ENCODE measurements at places on chromosomes 3 and 15.

DNA sequence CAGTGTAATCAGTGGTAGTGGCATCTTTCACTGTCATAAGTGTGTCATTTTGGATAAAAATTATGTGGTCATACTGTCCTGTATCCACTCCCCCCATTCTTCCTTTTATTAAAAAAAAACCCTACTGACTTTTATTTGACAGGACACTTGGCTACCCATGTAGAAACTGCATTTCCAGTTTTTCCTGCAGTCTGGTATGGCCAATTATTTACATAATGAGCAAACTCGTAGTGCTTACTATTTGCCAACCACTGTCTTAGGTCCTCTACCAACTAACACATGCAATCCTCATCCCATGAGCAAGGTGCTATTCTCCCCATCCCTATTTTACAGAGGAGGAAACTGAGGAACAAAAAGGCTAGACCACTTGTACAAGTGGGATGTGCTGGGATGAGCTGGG, 129.1 kb downstream of the MECOM start:
- DNase-seq: no peak

- DNase-seq: no peak
These were observed 4.4 kb downstream of the KCTD6 start for GRCh38 chr3:58496206-58496857.

- DNase-seq: no peak
These were observed 46.7 kb downstream of the CASR start for GRCh38 chr3:122230174-122230573.

- DNase-seq: peak; percentile 80
These were observed 45.6 kb downstream of the NMD3 start for GRCh38 chr3:161266731-161267150.

GRCh38 chr3:101970212-101970611, 120.9 kb downstream of the NFKBIZ start:
- DNase-seq: no peak

DNA sequence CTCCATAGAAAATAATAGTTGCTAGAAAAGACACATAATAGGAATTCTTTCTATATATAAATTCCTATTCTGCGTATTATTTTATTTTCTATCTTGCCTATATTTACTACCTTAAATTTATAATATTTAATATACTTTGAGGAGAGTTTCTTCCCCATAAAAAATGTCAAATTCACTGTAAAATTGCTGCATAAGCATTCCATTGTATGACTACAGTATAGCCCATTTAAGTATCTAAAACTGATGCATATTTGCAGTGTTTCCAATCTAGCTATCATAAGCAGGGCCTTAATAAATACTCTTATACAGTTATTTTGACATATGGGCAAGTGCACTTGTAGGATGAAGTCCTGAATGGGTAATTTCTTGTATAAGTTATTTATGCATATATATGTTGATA, 1088.6 kb upstream of the EPHA6 start:
- no peak for DNase-seq

DNA sequence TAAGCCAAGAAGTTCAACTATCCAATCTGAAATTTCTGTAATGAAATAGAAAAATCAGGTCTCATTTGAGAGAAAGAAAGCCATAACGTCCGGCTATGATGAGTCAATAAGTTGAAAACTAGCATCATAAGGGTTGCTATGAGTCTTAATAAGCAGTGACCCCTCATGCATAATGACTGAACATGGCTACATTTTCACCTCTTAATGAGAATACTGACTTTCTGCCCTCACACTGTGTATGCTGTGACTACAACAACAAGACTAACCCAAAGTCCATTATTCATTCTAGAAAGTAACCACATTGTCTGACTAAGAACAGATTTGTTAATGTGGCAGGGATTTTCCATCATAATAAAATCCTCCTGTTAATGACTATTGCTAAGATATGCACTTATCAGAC, 884.0 kb upstream of the CADM2 start:
- no peak for DNase-seq

DNA sequence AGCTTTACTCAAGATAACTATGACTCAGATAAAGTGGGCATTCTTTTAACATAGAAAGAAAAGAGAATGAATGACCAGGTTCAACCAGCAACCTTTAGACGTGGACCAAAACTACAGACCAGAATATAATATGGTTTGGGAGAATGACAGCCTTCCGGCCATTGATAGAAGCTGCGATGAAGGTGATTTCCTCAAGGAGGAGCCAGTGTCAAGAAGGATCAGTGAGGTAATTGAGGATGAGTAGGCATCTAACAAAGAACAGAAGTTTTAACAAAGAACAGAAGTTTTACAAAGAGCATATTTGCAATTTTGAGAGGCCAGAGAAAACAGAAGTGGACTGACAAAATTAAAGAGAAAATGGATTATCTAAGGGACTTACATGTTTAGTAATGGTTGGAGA, 289.0 kb upstream of the AGTR1 start:
- no peak for DNase-seq

GRCh38 chr3:114378760-114379159, 84.9 kb downstream of the TIGIT start:
- no peak for DNase-seq

- peak; percentile 49 for DNase-seq
These were observed 62.1 kb downstream of the CAPN7 start for GRCh38 chr3:15268033-15268631.

GRCh38 chr3:167382155-167382554, 2.1 kb upstream of the ZBBX start:
- no peak for DNase-seq

DNA sequence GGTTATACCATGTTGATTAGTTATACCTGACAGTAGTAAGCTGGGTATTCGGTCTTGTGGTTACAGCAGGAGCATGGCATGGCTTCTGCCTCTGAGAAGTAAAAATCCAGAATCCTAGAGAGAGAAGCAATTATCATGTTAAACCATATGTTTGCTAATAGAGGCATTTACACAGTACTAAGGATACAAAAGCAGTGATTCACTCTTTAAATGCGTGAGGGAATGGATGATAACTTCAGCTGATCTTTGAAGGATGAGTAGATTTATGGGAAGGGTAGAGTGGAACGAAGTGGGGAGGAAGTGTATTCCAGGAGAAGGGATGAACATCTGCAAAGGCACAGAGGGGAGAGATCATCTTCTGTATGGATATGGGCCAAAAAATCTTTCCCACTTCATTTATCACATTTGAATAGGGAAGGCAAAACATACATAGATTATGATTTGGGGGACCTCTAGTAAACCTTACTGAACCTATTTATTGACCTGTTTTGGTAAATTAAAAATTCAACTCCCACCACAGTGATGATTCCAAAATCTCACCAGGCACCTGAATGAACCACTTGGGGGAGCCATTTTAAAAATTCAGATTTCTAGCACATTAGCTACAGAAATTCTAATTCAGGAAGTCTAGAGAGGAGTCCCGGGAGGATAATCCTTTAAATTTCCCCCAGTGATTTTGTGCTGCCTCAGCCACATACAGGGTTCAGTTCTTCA, 35.1 kb downstream of the IGSF10 start:
- no peak for DNase-seq

GRCh38 chr15:43465100-43465499, 27.9 kb downstream of the TP53BP1 start:
- DNase-seq: peak; percentile 38

DNA sequence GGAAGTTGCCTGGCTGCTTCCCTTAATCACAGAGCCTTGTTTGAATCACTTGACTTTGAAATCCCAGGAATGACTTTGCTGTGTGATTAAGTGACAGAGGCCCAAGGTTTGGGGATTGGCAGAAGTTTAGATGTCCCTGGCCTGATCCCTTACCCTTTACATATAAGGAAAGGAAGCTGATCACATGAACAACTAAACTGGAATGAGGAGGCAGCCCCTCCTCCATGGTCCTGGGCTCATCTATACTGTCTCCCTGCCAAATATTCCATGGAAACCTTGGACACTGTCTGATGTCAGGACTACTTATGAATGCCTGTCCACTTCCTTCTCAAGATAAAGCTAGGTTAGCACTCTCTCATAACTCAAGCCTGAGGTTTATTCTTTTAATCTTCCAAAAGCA, 181.3 kb upstream of the CTDSPL start:
- no peak for DNase-seq

DNA sequence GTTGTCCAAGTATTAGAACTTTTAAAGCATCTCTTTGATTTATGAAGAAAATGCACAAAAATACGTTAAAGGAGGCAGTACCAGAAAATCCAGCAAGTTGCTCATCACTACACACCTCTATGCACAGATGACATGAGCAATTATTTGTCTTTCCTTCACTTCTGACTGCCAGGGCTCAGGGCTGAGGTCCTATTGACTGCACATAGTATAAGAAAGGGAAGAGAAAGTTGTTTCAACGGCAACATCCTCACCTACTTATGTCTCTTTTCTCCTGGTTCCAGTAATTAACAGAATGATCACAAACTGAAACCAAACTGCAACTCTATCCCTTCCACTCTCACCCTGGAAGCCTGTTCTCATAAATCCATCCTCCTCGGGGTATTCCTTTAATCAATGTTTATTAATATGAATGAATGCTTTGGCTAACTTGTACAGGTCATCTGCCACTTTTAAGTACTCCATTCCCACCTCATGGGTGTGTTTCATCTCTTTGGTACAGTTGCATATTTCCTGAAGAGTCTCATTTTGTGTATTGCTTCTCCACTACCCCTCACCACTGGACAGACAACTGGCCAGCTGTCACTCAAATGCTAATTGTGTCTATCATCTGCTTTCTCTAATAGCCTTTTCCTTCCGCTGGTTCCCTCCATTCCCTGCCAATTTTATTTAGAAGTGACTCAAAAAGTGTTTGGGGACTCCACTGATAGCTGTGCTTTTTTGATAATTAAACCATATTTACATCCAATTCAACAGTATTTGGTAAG, 34.5 kb downstream of the RAB27A start:
- DNase-seq: no peak

GRCh38 chr15:80789796-80790195, 10.6 kb downstream of the CEMIP start:
- no peak for DNase-seq

DNA sequence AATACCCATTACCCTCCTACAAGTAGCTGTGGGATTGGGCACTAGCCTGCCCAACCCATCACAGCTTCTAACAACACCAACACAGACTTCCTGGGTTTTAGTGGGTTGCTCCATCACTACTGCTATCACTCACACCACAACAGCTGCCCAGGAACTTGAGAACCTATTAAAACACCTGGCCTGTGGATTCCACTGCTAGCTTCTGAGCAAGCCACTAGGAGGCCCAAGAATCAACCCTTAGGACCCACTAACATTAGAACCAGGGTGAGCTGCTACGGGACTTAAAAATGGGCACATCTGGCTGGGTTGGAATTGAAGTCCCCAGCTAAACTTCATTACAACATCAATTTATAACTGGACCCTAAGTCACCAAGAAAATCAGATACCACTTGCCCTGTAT, 113.2 kb upstream of the TP63 start:
- no peak for DNase-seq

DNA sequence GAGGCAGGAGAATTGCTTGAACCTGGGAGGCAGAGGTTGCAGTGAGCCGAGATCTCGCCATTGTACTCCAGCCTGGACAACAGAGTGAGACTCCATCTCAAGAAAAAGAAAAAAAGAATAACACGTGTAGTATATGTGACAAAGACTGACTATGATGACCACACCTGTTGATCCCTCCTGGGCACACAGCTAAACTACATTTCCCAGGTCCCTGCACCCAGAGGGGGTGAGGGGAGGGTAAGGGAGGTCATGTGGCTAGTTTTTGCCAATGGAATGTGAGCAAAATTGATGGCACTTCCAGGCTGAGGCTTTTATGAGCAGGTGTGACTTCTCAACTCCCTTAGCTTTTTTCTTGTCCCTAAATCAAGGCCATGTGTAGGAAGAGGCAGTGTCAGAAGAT, 58.2 kb downstream of the KLHL6 start:
- no peak for DNase-seq

GRCh38 chr3:38479431-38480092, 16.6 kb upstream of the EXOG start:
- peak; percentile 28 for DNase-seq

DNA sequence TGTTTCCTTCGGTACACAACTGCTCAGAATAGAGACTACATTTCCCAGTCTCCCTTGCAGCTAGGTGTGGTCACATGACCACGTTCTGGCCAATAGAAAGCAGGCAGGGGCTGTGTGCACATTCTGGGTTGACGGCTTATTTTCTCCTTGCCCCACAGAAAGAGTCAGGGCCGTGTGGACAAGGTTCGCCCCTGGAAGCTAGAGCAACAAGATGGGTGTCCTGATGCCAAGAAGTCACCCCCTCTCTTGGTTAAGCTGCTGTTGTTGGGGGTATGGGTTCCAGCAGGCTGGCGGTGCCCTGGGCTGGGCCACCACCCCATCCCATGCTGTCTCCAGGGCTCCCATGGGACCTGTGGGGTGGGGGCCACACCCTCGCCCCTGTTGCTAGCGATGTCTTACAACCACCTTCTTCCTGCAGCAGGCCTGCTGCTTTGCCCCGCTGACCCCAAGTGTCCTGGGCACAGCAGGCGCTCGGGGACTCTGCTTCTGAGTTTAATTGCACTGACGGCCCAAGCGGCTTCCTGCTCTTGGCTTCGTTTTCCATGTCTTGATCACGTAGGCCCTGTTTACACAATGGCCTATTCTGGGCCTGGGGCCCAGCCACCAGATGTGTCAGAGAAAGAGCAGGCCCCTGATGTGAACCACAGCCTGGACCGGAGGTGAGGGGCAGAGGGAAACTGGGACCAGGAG, 24.9 kb downstream of the ABTB1 start:
- peak; percentile 74 for DNase-seq

- DNase-seq: peak; percentile 20
These were observed 30.5 kb upstream of the ICE2 start for GRCh38 chr15:60509470-60509869.

DNA sequence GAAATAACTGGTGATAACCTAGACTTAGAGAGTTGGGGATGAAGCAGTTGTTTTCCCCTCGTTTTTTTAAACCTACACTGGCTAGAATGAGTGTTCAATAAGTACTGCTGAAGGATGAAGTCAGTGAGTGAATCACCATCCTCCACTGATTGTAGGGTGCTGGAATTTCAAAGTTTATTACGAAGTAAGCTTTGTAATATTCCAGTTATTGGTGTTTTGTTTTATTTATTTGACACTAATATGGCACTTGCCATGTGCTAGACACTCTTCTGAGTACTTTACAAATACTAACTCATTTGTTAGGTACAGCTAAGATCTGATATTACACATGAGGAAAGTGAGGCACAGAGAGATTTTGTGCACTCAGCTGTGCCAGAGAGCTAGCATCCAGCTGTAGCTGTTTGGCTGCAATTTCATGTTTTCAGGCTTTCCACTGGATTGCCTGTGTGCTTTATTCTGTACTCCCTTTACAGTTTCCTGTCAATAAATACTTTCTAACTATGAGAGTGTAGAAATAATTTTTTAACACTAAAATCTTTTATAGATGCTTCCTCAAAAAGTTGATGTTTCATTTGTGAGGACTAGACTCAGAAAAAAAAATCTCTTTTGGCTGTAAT, 5.8 kb downstream of the MAP2K5 start:
- DNase-seq: no peak

- peak; percentile 84 for DNase-seq
These were observed 5.7 kb upstream of the MAPK6 start for GRCh38 chr15:52013151-52013791.
